ENCODE measurements at places on chromosomes 11 and 22.

DNA sequence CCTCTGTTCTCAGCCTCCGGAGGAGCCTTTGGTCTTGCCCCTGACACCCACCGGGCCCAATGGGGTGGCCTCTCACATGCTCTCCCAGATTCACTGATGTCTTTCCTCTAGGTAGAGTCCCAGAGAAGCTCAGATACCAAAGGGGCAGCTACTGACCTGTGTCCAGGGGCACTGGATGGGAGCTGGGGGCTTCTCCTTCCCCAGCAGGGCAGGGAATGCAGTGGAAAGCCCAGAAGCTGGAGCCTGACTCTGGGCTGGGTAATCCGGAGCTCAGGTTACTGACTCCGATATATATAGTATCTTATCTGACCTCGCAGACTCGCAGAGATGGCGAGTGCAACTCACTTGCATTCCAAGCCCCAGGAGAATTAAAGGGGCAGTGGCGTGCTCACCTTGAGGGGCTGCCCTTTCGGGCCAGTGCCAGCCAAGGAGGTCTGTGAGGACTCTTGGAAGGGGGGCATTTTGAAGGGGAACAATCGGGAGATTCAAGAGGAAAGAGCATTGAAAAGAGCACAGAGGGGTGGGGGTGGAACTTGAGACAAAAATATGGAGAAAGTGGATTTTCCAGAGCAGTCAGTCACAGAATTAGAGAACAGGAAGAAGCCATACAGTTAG lies 2.5 kb downstream of the USP2 start:
- no peak for DNase-seq

- DNase-seq: no peak
These were observed 73.6 kb upstream of the GRK3 start for GRCh38 chr22:25490896-25491295.

GRCh38 chr11:17650127-17650911 lies 69.1 kb upstream of the MYOD1 start:
- DNase-seq: no peak

GRCh38 chr11:82995754-82996398 lies 75.8 kb downstream of the RAB30 start:
- no peak for DNase-seq

DNA sequence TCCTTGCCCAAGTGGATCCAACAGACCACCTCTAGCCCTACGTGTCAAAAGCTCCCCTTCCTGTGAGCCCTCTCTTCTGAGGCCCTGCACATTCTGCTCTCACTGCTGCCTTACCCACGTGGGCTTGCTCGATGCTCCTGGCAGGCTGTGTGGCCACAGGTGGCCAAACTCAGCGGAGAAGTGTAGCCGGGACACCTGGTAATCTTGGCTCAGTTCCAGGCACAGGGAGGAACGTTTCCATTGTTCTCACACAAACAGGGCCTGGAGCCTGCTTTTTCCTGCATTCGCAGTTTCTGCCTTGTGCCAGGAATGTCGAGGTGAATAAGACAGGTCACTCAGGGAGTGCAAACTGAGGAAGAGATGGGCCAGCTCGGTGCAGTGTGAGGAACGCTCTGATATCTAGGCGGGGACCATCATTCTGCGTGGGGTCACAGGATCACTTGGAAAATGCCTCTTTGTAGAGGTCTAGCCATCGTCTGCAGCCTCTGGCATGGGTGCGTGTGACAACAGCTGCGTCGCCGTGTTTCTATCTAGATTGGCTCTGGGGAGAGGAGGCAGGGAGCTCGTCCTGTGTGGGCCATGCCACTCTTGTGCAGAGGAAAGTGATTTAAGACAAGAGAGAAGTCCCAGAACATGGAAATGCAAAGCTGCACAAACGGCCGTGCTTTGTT lies 127.6 kb upstream of the PARVA start:
- no peak for DNase-seq

- no peak for DNase-seq
These were observed 859 bp upstream of the FGF19 start for GRCh38 chr11:69704508-69705253.

- no peak for DNase-seq
These were observed 143.4 kb upstream of the ANO3 start for GRCh38 chr11:26188554-26188953.

DNA sequence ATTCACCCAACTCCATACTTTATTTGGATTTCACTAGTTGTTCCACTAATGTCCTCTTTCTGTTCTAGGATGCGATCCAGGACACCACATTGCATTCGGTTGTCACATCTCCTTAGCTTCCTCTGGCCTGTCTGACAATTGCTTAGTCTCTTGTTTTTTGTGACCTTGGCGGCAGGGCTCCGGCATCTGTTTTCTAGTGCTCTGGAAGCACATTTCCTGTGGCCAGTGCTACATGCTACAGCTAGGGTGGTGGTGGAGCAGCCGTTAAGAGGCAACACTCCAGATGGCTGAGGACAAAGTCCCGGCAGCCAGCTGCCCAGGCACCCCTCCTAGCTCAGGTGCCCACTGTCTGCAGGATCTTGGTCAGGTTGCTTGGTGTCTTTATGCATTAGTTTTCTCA lies 6.8 kb downstream of the STX3 start:
- no peak for DNase-seq

- DNase-seq: no peak
These were observed 453.1 kb downstream of the SOX6 start for GRCh38 chr11:15903246-15903645.

DNA sequence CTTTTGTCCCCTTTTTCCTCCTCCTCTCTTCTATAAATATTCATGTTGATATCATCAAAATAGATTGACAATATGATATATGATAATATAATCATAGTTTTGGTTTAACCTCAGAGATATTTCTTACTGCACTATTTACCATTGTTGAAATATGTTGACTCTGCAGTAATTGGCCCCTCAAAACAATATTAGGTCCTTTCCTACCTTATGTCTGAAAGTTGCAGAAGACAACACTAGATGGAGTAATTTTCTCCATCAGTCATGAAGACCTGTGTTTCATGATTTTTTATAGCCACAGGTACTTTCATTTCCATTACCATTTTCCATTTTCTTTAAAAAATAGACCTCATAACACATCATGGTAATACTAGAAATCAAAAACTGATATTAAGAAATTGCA lies 284.4 kb downstream of the LUZP2 start:
- DNase-seq: no peak

DNA sequence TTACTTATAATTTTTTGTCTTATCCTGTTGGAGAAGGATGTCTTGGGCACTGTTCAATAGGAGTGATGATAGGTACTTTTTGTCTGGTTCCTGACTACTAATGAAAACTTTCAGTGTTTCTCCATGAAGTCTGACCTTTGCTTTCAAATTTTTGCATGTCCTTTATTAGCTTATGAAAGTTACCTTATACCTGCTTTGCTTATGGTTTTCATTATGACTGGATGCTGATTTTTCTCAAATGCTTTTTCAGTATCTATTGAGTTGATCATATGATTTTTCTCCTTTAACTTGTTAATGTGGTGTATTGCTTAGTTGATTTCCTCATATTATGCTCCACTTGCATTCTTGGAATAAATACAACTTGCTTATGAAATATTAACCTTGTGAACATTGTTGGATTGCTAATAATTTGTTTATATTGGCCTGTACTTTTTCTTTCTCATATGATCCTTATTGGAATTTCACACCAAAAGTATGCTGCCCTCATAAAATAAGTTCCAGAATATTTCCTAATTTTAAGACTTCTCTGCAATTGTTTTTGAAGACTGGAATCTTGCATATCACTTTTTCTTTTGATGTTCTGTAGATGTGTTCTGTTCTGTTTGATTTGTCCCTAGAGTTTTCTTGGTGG lies 85.0 kb upstream of the SC5D start:
- DNase-seq: no peak

- no peak for DNase-seq
These were observed 50.6 kb upstream of the DEUP1 start for GRCh38 chr11:93279851-93280347.

GRCh38 chr11:58028687-58029411 lies 1.9 kb upstream of the OR6Q1 start:
- DNase-seq: no peak

- DNase-seq: no peak
These were observed 34.4 kb downstream of the DRD2 start for GRCh38 chr11:113440816-113441215.

- DNase-seq: no peak
These were observed 27.5 kb downstream of the TRMU start for GRCh38 chr22:46362934-46363515.

DNA sequence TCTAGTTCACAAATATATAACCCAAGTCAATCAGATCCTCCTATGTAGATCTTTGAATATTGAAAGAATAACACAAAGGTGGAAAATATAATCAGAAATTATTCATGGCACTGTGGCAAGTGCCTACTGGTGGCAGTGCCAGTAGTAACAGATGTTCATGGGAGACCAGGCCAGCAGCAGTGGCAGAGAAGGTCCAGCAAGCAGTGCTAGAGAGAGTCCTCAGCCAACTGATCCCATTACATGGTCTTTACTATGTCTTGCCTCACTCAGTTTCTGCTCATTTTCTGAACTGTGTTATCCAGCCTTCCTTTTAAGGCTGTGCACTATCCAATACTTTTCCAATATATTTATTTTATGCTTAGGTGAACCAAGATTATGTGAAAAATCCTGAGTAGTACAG lies 124.9 kb downstream of the MRTFA start:
- no peak for DNase-seq

DNA sequence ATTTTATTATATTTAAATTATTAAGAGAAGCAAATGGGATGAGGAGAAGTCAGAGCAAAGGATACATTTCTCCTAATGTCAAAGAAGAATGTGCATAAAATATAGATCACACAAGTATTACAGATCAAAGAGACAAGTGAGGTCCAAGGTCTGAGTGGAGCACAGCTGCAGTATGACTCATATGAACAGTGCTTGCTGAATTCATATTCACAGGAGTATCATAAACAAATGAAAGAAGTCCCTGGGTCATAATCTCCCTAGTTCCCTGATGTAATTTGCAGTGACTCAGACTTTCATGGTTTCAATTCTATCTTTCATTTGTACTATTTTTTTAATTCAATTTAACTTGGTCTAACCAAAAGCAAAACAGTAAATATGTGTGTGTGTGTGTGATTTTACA lies 499.0 kb upstream of the CCDC179 start:
- no peak for DNase-seq

- no peak for DNase-seq
These were observed 83.8 kb upstream of the LARGE1 start for GRCh38 chr22:34004058-34004457.

- no peak for DNase-seq
These were observed 16.0 kb downstream of the FZD4 start for GRCh38 chr11:86938900-86939880.

DNA sequence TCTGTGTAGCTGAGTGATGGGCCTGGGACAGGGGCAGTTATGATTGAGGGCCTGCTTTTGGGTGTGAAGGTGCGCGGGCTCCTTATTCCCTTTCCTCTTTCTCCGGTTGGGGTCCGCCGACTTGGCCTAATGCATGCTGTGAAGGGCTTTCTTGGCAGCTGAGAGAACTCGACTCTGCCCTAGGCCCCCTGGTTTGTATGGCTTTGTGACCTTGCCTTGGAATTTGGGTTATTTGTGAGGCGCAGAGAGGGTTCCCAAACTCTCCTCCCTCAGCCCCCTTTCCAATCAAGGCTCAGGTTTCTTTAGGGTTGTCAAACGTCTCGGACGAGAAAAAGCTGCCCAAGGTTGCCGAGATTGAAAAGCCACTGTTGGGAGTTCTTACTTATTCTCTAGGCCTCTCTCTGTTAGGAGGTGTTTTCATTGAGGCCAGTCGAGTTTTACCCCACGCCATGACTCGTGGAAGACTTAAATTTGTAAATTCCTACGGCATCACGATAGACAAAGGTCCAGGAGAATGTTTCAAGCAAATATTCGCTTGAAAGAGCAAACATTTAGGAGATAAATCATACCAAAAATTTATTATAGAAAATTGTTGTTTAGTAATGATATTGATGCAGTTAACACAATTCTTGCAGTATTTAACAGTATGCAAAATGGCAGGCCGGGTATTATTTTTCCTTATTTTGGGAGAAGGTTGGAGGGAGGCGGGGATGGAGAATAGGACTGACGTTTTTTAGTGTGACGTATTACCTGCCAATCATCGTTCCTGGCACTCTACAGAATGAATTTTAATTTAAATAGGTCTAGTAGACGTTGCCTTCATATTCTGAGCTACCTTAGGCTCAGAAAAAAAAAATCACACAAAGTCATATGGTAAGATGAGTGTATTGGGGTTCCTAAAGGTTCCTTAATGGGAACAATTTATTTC lies 689 bp downstream of the PDHX start:
- DNase-seq: no peak

GRCh38 chr11:62542750-62543567 lies 3.6 kb downstream of the AHNAK start:
- peak; percentile 81 for DNase-seq

- peak; percentile 84 for DNase-seq
These were observed at the start of gene SERPINH1 for GRCh38 chr11:75562048-75562835. SERPINH1 (plus strand) TSS chr11:75562253; CDS start chr11:75566350, 4,097 bp downstream.

- DNase-seq: no peak
These were observed 333.9 kb downstream of the CADM1 start for GRCh38 chr11:115170133-115170815.

DNA sequence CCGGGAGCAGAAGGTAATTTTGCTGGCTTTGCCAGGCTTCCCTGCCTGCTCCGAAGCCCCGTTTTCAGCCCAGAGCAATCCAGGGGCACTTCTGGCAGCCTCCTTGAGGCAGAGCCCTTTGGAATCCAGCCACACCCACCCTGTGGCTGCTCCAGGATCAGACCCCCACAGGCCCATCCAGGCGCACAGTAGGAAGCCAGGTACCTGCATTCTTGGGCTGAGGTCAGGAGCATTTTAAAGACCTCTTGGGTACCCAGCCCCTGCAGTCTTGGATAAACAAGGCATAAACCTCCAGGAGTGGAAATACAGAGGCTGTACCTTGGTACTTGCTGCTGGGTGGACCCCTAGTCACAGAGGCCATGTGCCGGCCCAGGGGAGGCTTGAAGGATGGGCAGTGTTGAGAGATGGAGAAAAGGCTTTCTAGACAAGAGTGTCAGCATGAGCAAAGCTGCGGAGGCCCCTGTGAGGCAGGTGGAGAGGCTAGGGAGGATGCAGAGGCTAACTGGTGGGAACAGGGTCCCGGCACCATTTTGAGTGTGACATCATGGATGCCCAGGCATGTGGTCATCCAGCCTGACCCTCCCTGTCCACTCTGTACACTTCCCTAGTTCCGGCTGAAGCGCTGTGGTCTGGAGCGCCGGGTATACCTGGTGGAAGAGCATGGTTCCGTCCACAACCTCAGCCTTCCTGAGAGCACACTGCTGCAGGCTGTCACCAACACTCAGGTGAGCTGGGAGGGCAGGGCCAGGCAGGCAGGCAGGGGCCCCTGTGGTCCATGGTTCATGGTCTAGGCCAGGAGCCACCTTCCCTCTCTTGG lies 3.9 kb downstream of the MUS81 start:
- DNase-seq: no peak

DNA sequence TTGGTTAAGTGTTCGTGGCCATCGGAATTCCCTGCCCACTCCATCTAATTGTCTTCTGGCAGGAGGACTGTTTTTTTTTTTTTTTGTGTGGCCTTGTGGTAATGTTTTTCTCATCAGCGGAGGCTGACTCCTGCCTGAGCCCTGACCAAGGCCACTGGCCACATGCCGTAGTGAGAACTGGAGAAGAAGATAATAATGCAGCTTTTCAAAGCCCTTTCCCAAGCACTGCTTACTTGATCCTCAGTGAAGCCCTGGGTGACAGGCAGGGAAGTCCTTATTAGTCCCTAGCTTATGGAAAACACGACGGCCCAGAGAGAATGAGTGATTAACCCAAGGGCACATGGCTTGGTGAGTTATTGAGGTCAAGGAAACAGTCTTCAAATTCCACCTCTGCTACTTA lies 71.2 kb downstream of the ADM start:
- DNase-seq: no peak

Measured in stimulated activated effector memory CD8-positive, alpha-beta T cell treated with anti-CD3 and anti-CD28 coated beads, Interleukin-12 subunit alpha, Interleukin-12 subunit beta, amount 100 ng/mL, for 72 hours (primary cell).